ENCODE measurements at places on chromosomes 1 and 21.

GRCh38 chr21:42518215-42518614 is 4.6 kb downstream of the SLC37A1 start:
- DNase-seq = no peak

GRCh38 chr1:11984576-11984975 is 4.3 kb downstream of the MFN2 start:
- DNase-seq = no peak

GRCh38 chr1:35431173-35431599 is 126.0 kb downstream of the KIAA0319L start:
- no peak for DNase-seq

- no peak for DNase-seq
Measured at GRCh38 chr21:18114810-18115209, 129.8 kb upstream of the CHODL start.

DNA sequence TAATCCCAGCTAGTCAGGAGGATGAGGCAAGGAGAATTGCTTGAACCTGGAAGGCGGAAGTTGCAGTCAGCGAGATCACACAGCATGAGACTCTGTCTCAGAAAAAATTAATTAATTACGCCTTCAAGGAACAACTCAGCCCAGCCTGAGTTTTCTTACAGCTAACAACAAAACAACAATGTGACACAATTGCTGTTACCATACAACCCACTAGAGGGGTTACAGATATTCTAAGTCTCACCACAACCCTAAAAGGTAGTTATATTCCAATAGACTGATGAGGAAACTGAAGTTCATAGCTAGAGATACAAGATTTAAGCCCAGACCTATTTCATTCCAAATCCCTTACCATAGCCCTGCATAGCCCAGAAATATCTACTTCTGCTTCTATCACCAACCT is 2.9 kb upstream of the LRRC8C start:
- no peak for DNase-seq

DNA sequence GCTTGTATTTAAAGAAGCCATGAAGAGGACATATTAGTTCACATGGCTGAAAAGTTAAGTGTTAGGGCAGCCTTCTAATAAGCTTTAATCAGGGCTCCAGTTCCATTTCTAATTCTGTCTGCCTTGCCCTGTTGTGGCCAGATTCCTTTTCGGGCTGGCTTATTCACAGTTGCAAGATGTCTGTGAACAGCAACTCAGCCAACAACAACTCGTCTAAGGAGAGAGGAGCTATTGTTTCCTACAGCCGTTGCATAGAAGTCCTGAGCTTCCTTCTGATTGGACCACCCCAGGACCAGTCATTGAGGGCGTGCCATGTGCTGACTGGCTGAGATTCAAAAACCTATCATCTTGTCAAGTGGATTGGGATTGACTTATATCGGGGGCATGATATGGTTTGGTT is 18.6 kb upstream of the COQ8A start:
- no peak for DNase-seq

DNA sequence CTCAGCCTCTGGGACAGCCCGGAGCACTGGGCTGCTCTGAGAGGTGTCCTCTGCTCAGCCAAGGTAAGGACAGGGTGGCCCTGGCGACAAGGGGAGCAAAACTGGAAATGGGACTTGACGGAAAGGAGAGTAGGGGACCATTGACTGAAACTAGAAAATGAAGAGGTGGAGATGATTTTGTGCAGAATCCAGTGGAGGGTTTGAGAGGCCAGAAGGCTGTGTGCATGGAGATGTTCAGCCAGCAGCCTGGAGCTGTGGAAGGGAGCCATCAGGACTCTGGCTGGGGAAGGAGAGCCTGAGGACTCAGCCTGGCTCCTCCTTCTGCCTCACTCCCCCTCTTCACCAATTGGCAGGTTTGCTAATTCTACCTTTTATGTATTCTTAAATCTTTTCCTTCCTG is 114.2 kb downstream of the EDEM3 start:
- DNase-seq = no peak

GRCh38 chr1:27968692-27969091 is 8.9 kb downstream of the XKR8 start:
- no peak for DNase-seq

- DNase-seq = no peak
Measured at GRCh38 chr1:214882616-214883015, 199.9 kb upstream of the KCNK2 start.

DNA sequence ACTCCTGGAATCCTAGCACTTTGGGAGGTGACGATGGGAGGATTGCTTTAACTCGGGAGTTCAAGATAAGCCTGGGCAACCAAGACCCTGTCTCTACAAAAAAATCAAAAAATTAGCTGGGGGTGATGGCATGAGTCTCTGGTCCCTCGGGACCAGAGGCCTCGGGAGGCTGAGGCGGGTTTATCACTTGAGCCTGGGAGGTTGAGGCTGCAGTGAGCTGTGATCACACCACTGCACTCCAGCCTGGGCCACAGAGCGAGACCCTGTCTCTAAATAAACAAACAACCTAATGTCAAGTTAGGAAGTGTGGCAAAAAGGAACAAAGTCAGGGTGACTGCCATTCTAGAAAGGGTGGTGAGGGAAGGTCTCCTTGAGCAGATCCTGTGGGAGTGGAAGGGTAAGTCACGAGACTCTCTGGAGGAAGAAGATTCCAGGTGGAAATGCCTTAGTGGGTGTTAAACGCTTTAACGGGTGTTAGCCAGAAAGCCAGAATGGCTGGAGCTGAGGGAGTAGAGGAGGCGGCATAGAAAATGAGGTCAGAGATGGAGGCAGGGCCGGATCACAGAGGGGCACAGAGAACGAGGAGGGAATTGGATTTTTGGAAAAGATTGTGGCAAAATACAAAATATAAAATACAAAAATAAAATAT is 62.2 kb upstream of the ATP5PO start:
- DNase-seq = no peak

DNA sequence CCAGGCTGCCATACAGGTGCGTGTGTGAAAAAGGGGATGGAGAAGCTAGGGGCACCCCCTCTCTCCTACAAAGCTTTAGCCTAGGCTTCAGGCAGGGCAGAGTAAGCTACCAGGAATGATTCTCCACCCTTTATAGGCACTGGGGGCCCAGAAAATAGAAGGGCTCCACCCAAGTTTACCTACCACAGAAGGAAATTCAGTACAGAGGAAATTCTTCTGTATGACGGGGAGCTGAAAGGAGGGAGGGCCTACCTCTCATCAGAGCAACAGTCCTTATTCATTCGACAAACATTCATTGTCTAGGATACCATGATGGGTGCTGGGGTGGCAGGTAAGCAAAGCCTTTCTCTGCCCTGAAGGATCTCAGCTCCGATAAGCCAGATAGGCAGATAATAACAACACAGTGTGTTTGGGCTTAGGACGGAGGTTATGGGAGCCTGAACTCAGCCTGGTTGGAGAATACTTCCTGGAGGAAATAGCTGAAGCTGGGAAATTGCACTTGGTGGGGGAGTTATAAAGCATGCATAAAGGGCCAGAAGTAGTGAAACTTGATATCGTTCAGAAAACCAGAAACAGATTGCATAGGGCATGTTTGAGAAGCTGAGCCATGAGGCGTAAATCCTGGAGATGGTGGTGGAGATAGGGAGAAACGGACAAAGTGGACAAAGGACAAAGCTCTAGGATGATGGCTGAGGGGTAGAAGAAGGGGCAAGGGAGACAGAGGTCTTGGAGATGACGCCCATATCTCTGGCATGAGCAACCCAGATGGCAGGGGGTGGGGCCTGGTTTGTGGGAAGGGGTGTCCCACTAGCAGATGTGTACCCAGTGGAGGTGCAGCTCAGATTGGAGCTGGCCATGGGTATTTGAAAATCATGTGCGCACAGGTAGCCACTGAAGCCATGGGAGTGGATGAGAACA is 5.3 kb upstream of the P3R3URF start:
- no peak for DNase-seq

GRCh38 chr1:11639372-11639771 is 14.9 kb downstream of the FBXO2 start:
- DNase-seq = no peak

GRCh38 chr1:47650205-47650604 is 212.4 kb downstream of the FOXD2 start:
- no peak for DNase-seq

- DNase-seq = no peak
Measured at GRCh38 chr1:53141487-53142055, 867 bp downstream of the SLC1A7 start.

DNA sequence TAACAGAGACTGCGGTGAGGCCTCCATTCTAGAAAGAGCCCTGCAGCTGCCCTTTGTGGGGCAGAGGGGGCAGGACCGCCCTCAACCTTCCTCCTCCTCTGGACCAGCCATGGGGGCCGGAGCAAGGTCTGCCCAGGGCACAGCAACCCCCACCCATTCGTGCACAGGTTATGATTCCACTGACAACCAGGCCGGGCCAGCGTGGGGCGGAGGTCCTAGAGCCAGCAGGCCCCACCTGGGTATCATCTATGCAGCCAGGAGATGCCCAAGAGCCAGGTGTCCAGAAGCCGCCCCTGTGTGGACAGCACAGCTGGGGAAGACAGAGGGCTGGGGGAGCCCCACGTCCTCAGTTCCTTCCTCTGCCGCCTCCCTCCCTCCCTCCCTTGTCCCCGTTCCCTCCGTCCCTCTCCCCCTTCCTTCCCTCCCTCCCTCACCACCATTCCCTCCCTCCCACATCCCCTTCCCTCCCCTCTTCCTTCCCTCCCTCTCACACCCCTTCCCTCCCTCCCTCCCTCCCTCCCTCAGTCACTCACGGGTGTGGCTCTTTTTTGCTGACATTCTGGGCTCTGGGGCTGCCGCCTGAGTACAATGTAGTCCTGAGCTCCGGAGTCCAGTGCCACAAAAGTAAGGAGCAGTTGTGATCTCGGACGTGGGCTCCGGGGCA is 12.3 kb downstream of the RNF223 start:
- DNase-seq = no peak

- no peak for DNase-seq
Measured at GRCh38 chr21:45537111-45537745, 5.0 kb downstream of the SLC19A1 start.

DNA sequence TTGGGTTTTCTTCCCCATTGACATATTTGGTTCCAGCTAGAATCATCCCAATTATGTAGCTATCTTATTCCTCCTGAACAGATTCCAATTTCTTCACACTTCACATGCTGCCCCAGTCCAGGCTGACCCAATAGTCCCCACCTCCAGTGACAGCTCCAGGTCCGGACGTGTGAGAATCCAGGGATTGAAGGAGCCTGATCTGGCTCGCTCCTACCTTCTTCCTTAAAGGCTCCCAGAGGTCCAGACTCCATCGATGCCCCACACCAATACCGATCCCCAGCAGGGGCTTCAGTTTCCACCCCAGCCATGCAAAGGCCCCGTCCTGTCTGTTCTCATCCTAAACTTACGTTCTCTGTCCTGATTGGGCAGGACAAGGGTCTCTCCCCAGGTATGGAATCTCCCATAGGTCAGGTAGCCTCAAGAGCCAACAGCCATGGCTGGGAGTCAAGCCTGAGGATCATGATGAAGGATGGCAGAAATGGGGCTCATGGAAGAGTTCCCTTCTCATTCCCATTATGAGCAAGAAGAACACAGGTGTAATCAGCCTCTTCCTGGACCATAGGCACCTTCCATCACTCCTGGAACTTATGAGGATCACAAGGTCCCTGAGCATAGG is 20.4 kb upstream of the SLAMF9 start:
- no peak for DNase-seq

- no peak for DNase-seq
Measured at GRCh38 chr1:63935553-63935952, 161.7 kb downstream of the ROR1 start.

DNA sequence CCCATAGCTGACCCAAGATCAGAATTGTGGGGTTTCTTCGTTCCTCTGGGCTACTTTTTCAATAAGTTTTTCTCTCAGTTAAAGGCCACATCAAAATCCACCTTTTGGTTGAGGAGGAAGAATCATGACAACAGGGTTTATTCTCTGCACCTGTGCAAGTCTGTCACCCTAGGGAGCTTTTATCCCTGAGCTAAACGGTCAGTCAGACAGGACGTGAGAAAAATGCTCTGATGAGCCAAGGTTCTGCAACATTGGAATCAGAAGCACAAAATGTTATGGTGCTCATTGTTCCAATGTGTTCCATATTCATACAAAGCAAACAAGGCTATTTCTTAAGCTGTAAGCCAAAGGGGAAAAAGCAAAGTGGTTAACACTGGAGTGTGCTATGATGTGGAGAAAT is 7.4 kb upstream of the ERICH3 start:
- no peak for DNase-seq

DNA sequence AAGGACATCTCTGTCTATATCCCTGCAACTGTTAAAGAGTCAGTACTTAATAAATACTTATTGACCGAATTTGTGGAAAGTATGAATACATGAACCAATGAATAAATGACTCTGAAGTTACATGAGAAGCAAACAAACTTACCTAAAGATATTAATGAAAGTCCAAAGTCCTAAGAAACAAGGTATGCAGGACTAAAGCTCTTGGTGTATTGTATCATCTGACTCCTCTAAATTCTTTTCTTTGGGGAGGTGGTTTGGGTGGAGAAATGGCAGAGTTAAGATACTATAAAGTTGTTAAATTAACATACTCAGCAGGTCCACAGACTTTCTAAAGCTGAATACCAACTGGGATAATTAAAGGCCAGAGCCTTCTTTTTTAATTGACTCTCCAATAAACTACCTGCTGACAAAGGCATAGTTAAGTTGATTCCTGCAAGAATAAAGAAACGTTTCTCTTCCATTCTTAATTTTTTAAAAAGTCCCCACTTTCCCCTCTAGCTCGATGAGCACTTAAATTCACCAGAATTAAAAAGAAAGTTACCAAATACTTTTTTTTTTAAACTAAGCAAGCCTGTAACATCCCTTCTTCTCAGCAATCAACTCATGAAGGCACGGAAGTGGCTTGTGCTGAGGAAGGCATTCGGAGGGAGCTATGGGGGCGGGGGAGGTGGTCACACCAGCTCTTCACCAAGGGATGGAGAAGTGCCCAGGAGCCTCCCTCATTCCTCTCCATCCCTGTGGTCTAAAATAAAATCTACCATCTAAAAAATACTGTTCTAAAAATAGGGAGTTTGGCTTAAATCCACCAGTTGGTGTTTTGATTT is 61.1 kb downstream of the GADD45A start:
- DNase-seq = no peak

DNA sequence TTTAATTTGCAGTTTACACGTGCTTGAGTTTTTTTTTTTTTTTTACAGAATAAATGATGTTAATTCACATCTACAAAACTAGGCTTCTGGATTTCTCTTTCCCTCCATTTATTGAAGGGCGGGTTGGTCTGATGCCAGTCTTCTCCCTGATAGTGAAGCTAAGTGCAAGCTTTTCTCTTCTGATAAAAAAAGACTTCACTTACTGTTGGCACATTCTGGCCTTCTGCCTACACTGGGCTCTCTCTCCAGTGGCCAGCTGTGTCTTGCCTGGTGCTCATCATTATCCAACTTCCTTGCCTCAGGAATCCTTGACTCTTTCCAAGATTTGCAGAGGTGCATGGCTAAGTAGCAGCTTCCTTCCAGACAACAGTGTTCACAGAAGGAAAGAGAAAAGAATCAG is 7.6 kb upstream of the RAP1A start:
- DNase-seq = no peak

GRCh38 chr1:223547316-223548114 is 118.0 kb downstream of the CAPN8 start:
- no peak for DNase-seq

- DNase-seq = no peak
Measured at GRCh38 chr21:32426066-32426465, 13.6 kb downstream of the EVA1C start.

- no peak for DNase-seq
Measured at GRCh38 chr21:22763442-22763841, 1765.2 kb downstream of the NCAM2 start.

- no peak for DNase-seq
Measured at GRCh38 chr1:59487335-59488031, 190.6 kb downstream of the FGGY start.
